ENCODE measurements at places on chromosomes 12 and 14.

- no peak for DNase-seq
These were observed 8.7 kb downstream of the SYNE3 start for GRCh38 chr14:95507701-95508103.

DNA sequence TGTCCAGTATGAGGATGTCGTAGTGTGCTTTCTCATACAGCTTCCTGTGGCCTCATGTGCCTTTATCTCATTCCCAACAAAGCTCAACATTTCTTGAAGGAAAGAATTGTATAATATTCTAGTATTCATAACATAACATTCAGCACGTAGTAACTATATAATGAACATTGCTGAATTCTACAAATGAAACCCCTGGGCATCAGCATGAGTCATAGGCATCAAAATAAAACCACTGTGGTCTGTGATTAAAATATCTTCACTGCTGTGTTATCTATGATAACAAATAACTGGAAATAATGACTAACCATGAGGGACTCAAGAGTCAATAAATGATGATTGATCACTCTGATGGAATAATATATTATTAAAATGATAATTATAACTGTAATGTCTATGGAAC is 255.2 kb downstream of the EMP1 start:
- no peak for DNase-seq

GRCh38 chr14:90397425-90398314 is 841 bp downstream of the CALM1 start:
- peak; percentile 50 for DNase-seq

GRCh38 chr12:53059434-53060063 is 9.7 kb downstream of the TNS2 start:
- DNase-seq: no peak

DNA sequence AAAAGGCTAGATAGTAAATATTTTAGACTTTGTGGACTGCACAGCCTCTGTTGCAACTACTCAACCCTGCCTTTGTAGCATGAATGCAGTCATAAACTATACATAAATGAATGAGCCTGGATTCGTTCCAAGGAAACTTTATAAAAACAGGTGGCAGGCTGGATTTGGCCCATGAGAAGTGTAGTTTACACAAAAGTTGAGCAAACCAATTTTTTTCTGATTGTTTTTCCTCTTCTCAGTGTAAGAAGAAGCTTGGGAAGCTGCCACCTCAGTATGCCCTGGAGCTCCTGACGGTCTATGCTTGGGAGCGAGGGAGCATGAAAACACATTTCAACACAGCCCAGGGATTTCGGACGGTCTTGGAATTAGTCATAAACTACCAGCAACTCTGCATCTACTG is 9.5 kb downstream of the OAS1 start:
- no peak for DNase-seq

DNA sequence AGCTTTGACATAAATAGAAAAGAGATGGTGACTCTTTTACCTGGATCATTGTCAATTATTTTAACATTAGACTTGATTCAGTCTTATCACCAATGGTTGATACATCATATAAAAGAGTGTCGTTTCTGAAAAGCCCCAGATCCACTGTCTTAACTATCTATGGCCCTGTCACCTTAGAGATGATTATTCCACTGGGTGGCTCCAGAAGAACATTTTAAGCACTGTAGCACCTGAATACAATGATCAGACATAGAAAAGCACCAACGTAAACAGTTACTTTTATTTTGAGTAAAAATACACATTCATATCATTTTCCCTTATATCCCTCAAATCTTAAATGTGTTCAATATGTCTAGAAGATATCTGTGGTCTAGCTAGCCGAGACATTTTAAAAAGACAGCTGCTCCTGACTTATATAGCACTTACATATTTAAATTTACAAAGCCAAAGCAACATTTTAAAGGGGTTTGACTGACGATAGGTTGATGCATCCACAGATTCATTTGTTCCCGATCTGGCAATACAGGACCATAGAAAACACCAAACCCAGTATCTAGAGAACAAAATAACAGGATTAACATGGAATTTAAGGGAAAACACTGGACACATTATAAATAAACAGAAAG is 32.9 kb downstream of the TSPAN8 start:
- no peak for DNase-seq

DNA sequence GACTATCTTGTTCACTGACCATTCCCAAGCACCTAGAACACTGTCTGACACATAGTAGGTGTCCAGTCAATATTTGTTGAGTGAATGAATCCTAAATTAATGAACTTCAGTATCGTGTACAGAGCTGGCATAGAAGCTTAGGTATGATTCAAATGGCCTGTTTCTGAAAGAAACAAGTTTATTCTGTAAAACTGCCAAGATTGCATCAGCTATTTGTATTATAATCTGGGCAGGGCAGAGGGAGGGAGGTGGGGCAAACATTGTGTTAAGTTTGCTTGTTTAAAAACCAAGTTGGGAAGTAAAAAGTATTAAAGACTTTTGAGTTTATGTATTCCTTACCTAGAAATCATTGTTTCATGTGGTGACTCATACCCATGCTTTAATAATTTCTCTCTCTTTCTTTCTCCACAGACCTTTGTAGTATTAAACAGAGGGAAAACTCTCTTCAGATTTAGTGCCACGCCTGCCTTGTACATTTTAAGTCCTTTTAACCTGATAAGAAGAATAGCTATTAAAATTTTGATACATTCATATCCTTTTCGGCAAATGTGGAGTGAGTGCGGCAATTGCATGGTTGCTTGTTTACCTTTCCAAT is 92.8 kb downstream of the SCN8A start:
- no peak for DNase-seq

- no peak for DNase-seq
These were observed 36.0 kb downstream of the SPTLC2 start for GRCh38 chr14:77580477-77580876.

DNA sequence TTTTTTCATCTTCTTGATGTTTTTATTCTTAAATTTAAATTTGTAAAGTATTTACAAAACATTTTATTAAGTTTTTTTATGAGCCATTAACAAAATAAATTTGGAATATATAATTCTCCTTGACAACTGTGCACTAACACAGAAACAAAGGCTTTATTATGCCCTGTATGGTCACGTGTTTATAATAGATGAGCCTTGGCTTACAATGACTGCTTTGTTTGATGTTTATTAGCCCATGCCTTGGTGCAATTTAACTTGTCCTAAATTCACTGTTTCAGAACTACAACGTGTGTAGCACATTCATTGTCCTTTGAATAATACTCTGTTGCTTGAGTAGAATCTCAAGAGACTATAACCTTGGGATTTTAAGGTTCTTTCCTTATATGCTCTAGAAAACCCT is 59.8 kb downstream of the CNTN1 start:
- no peak for DNase-seq

GRCh38 chr12:65637774-65638173 is 186.5 kb upstream of the HMGA2 start:
- no peak for DNase-seq

DNA sequence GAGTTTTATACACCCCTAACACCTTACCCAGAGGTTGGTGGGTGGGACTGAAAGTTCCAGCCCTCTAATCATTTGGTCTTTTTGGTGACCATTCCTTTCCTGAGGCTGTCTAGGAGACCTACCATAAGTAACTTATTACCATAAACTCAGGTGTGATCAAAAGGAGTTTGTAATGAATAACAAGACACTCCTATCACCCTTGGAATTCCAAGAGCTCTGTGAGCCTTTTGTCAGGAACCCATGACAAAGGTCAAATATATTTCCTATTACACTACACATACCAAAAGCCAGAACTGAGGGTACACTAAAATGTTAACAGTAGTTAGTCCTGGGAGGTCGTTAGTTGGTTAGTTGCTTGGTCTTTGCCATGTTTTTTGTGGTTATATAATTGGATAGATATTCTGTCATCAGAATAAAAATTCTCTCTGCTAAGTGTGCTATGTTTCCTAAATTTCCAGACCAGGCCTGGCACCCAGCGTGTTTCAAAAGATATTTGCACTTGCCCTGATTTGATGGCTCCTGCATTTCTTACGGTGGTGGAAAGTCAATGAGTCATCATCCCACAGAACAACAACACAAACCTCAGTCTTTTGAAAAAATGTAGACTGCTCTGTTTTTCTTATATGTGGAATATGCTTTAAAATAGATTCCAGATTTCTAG is 27.0 kb upstream of the AKAP5 start:
- no peak for DNase-seq

DNA sequence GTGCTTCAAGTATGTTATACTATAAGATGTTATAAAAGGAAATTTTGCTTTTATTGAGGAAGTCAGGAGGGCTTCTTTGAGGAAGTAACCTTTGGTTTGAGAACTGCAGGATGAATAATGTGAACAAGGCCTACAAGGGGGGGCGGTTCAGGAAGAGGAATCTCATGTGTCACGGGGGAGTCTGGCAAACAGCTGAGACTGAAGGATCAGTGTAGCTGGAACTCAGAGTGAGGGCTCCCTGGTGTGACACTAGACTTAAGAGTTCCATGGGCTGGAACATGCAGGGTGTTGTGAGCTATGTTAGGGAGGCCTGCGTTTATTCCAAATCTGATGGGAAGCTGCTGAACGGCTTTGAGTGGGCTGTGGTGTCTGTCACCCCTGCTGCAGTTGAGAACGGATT is 62.3 kb downstream of the UNC79 start:
- no peak for DNase-seq

DNA sequence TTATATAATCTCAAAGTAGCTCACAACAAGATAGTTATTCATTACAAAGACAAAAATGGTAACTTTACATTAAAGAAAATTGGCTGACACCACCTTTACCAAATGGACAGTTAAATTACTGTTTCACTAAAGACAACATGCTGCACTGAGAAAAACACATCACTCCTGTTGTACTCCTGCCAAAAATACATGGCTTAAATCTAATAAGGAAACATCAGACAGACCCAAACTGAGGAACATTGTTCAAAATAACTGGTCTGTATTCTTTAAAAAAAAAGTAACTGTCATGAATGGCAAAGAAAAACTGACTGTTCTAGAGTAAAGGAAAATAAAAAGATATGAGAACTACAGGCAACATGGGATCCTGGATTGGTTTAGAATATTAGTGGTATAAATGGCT is 151.3 kb upstream of the DCN start:
- no peak for DNase-seq

GRCh38 chr12:77325511-77326236 is 260.3 kb upstream of the E2F7 start:
- peak; percentile 46 for DNase-seq

DNA sequence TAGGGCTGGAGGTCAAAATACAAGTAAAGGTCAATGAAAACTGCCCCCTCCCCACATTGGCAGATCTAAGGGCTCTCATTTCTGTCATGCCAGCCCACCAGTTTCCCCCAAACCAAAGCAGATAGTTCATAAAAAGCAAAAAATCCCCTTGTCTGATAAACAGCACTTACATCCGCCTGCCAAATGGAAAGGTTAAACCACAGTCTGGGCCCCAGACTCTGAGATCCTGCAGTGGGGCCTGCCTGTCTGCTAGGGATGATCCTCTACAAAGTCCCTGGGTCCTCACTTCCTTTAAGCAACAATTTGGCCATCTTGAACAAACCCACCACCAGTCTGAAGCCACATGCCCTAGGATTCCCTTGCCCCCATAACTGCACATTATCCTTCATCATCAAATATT is 9.7 kb upstream of the RPS26 start:
- DNase-seq: no peak

DNA sequence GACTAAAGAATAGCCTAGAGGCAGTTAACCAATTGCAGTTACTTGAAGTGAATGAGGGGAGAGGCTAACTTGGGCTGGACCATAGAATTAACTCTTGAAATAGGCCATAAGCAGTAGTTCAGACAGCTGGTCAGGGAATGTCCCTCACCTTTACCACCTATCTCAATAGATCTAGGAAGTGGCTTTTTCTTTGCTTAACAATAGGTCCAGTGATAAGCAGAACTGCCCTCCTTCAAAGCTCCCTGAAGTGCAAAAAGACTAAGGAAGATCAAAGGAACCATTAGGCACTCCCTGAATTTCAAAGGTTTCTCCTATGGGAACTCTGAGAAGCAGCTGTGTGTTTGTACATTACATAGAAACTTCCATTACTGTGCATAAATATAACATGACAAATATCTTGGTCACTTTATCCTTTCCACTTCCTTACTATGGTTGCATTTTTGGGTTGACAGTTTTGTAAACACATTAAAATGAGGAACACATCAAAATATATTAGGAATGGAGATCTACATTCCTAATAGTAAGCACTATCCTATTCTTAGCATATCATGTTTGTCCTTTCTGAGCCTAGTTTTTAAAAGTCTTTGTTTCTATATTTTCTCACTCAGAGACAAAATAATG is 7.2 kb upstream of the NAA30 start:
- no peak for DNase-seq

GRCh38 chr14:85574853-85575616 is 45.1 kb downstream of the FLRT2 start:
- DNase-seq: no peak

DNA sequence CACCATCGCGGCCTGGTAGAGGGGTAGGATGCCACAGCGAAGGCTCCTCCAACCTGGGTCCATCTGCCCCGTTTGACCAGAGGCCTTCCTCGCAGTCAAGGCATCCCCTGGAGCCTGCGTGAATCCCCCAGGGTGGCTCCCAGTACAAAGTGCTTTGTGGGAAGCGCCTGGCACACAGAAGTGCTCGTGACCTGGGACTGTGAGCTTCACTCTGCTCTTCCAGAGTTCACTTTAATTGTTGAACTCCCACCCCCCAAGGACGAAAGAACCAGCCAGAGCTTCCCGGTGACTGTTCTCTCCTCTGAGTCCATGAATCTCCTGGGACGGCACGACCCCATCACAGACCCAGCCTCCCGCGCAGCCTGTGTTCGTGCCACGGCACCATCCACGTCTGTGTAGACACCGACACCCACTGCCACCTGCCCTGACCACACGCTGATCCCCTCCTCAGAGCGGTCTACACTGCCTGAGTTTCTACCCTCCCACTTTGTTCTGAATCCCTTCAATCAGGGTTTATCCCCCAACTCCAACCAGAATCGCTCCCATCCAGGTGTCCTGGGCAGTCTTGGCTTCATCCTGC is 15.9 kb downstream of the P2RX2 start:
- DNase-seq: no peak

DNA sequence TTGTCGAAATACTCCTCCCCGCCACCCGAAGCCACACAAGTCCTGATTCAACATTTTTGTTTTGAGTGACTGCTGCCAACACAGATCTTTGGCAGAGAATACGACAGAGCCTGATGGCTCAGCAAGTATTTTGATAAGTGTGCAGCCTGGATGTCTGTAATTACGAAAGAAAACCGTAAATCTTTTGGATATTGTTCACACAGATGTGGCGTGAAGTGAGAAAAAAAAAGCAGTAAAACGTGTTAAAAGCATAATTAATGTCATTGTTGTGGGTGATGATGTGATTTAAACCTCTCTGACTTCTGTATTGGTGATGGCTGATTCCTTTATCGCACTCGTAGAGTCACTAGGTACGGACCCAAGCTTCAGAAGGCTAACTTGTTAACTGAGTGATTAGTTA is 98.7 kb downstream of the PHETA1 start:
- DNase-seq: no peak

GRCh38 chr12:4301932-4302501 is 19.0 kb upstream of the TIGAR start:
- DNase-seq: no peak

All from endothelial cell (in vitro differentiated cells).